ENCODE measurements at places on chromosomes 6 and 20.

DNA sequence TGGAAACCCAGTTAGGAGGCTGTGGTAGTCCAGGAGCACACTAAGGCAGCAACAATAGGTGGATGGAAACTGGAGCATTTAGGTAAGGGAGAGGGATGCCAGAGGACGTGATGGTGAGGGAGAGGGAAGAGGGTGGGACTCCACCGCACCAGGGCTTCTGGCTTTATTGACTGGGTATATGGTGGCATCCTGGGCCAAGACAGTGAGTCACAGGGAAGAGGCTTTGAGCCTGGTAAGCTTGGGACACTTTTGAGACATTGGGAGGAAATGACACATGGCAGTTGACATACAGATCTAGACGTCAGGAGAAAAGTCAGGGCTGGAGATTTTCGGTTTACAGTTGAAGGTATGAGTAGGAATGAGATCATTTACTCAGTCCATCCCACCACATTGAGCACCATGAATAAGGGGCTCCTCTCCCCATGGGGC is 14.9 kb downstream of the NT5E start:
- no peak for DNase-seq

DNA sequence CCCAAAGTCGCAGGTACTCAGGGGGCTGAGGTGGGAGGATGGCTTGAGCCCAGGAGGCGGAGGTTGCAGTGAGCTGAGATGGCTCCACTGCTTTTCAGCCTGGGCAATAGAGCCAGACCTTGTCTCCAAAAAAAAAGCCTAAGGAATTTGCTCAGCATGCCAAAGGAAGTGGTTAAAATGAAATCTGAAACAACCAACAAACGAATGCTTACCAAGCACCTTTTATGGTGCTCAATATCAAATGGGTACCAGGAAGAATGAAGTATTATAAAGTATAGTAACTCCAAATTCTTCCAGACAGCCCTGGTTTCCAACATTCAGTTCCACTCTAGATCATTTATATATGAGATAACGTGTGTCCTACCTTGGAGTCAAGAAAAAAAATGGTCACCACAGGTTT is 14.0 kb downstream of the GMDS start:
- no peak for DNase-seq

- DNase-seq, result no peak
These were observed 16.6 kb downstream of the LAMA2 start for GRCh38 chr6:128899341-128900050.

- DNase-seq, result no peak
These were observed 130.4 kb downstream of the OLIG3 start for GRCh38 chr6:137363805-137364138.

DNA sequence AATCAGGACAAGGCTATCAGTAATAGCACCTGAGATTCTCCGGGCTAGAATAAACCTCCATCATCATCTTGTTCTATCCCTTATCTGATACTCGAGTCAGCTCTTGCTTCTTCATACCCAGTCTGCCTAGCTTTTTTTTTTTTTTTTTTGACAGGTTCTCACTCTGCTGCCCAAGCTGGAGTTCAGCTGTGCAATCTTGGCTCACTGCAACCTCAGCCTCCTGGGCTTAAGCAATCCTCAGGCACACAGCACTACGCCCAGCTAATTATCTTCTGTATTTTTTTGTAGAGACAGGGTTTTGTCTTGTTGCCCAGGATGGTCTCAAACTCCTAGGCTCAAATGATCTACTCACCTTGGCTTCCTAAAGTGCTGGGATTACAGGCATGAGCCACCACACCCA is 19.5 kb downstream of the SRSF6 start:
- DNase-seq, result no peak

All from stimulated activated CD4-positive, alpha-beta T cell treated with anti-CD3 and anti-CD28 coated beads, Interleukin-15, amount 100 ng/mL, for 1 hour (primary cell).